ENCODE measurements at places on chromosomes 5 and 9.

DNA sequence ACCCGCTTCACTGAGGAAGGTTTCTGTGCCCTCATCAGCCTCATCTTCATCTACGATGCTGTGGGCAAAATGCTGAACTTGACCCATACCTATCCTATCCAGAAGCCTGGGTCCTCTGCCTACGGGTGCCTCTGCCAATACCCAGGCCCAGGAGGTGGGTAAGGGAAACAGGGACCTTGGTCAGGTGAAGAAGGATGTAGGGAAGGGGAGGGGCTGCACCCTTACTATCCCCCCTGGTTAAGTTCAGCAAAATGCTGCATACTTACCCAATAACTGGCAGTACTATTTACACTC, 4.4 kb downstream of the SLC4A9 start:
- DNase-seq, result no peak

DNA sequence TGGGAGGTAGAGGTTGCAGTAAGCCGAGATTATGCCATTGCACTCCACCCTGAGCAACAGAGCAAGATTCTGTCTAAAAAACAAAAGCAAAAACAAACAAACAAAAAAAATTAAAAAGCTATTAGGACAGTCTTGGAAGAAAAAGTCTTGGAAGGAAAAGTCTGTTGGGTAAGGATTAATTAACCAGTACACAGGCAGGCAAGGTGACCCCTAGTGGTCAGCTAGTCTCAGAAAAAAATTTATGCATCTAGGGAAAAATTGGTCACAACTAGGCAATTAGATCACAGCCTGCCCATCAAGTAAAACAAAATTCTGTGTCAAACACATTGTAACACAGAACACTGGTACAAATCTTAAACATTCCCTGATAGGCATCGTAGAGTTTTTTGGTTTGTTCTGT, 6.7 kb upstream of the ANKRD18B start:
- no peak for DNase-seq

GRCh38 chr5:168186289-168187074, 105.0 kb upstream of the WWC1 start:
- no peak for DNase-seq

GRCh38 chr5:174559141-174559540, 165.2 kb upstream of the MSX2 start:
- DNase-seq, result no peak

DNA sequence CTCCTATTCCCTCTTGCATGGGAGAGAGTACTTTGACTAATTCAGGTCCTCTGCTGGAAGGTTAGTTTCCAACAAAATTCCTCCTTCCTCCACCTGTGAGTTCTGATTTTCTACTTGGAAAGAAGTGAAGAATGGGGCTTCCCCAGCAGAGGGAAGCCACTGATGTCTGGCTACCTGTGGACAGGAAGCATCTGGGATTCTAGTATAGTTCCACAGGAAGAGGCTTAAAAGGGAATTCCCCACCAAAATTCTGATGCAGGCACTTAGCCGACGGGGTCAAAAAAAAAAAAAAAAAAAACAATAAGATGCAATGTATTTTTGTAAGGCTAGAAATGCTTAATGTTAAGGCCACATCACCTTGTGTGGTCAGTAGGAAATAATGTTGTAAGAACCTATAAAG, 33.4 kb downstream of the PCDHGC5 start:
- DNase-seq, result no peak

DNA sequence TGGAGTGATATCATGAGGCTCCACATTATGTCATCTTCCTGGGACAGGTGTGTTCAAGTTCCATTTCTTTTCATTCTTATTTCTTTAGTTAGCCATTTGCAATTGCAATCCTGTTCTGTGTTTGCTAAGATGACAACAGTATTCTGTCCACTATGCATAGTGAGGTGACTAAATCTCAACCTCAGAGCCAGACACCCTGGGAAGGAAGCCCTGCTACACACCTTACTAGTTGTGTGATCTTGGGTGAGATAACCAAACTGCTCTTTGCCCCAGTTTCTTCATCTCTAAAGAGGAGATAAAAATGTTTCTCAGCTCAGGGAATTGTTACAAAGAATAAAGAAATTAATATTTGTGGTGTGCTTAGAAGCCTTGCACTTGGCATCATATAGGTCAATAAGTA, 215.1 kb upstream of the RPS23 start:
- DNase-seq, result no peak

Data from activated CD4-positive, alpha-beta T cell treated with anti-CD3 and anti-CD28 coated beads, Interleukin-2, Interleukin-4, amounts not matched to agents 100 ng/mL and 50 ng/mL, durations not matched to agents 16 hours and 8 hours (primary cell).